ENCODE measurements at places on chromosomes 2 and 18.

DNA sequence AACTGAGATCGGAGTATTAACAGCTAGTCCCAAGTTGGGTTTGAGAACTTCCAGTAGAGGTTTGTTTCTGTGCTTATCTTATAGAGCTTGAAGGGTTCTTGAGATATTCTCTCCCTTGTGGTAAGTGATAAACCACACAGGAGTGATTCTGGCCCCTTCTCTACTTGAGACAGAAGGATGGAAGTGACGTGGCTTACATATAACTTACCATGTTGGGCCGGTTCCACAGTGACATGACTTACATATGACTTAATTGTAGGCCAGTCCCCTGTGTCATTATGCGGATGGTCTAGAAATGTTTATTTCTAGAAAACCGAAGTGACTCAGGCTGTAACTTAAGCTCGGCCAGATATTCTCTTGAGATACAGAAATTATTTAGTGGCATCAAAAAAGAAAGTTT, 62.7 kb downstream of the TRAPPC12 start:
- no peak for DNase-seq

DNA sequence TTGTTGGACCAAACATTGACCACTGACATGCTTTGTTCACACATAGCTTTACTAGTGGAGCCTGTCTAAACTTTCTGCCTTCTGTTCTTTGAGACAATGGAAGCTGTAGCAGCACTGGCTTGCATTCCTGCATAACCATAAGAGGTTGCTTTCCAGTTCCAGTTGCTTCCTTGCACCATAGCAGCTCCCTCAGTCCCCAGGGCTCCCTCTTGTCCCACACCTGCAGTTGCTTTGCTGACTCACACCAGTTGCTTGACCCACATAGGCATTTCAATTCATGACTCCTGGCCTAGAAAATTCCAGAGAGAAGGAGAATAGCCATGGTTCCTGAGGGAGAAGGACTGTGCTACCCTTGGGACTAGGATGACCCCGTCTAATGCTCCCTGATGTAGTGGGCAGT, 20.9 kb downstream of the SGPP2 start:
- no peak for DNase-seq

GRCh38 chr2:205769495-205769850, 87.2 kb downstream of the NRP2 start:
- no peak for DNase-seq

- DNase-seq: no peak
Measured at GRCh38 chr18:22230471-22230945, 61.1 kb downstream of the GATA6 start.

DNA sequence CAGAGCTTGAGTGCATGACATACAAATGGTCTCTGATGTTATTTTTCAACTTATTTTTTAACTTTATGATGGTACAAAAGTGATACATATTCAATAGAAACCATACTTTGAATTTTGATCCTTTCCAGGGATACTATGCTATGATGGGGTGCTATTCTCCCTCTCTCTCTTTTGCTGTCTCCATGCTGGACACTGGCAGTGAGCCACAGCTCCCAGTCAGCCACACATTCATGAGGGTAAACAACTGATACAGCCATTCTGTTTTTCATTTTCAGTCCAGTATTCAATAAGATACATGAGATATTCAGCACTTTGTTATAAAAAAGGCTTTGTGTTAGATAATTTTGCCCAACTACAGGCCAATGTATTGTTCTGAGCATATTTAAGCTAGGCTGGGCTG, 859.3 kb upstream of the KLHL29 start:
- DNase-seq: no peak

DNA sequence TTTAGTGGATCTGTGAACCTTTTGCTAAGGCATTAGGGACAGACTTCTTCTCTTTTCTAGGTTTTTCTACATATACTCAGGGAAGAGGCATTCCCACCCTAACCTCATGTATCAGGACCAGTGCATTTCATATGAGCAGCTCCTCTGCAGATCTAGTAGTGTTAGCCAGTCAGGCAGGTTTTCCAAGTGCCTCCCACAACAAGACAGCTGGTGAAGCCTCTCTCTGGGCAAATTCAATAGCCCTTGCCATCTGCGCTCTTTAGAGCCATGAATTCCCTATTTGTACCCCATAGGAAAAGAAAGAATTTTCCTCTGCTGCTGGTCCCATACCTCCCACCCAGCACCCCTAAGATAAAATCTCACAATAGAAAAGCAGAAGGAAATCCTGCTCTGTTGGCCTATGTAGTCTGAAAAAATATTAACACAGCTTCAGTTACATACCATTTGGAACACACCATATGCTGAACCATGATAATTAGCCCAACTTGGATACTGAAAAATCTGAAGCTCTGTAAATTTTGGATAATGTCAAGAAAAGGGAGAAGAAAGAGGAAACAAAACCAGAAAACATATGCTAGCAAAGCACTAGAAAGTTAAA, 1354.6 kb upstream of the NRXN1 start:
- no peak for DNase-seq

DNA sequence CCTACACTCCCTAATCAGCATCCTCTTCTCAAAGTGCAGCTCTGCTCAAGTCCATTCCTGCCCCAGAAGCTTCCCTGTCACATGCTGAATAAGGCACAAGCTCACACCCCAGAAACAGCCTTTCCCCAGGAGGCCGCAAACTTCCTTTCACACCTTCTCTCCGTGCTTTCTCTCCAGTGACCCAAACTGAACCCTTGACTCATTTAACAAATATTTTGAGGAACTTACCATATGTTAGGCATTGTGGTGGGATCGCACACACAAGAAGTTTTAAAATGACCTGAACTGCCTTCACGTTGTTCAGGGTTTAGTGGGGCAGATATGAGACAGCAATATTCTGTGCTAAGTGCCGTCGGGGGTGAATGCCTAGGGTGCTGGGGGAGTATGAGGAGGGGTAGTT, 161.3 kb downstream of the INSIG2 start:
- no peak for DNase-seq

- peak; percentile 34 for DNase-seq
Measured at GRCh38 chr2:28480403-28481049, 15.3 kb upstream of the PLB1 start.

DNA sequence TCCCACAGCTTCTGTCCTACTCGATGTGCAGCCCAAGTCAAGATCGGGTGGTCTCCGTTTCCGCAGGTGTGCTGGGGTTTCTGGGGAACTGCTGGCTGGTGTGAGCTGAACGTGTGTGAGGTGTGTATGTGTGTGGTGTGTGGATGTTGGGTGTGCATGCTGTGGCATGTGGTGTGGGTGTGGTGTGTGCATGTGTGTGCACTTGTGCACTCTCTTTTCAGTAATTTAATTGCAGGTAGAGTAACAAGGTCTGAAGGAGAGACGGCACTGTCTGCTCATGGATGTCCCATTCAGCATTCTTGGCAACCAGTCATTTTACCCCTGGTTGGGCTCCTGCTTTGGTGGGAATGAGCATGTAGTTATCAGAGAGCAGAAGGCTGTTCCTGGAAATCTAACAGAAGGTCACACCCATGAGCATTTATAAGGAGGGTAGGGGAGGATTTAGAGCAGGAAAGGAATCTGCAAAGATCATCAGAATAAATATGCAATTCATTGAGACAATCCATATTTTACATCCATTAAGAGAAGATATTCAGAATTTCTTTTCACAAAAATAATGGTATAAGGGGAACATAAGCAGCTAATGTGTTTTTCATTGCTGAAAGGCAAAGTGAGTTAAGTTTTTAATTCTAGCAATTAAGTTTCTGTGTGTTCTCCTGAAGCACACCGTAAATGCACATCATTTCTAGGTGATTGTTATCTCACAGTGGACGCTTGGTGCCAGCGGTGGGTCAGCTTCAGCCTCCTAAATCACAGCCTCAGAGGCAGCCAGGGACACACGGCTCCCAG, 60.7 kb downstream of the ADI1 start:
- no peak for DNase-seq

DNA sequence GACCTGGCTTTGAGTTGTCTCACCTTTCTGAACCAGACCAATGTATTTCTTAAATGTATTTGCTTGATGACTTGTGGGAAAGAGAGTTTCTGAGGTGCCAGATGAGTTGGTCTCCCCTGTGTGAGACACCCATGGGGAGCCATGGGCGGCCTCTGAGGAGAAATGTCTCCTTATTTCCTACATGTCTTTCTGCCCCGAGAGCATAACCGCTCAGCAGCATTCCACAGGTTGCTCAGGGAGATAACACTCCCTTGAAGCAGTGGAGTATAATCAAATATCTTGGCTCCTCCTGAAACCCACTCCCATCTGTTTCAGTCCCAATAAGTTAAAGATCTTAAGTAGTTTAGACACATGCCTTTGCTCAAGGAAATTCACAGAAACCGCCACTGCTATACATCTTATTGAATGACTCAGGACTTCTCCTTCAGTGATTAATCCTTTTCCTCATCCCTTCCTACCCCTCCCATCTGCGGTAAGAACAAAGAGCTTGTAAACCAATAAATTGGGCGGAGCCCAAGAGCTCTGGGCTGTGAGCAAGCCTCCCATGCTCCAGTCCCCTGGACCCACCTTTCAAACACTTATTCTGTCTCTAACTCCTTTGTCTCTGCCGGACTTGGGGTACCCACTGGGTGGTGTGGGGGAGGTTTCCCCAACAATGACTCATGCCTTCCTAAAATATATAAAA, 285.5 kb upstream of the LRRTM4 start:
- DNase-seq: no peak

DNA sequence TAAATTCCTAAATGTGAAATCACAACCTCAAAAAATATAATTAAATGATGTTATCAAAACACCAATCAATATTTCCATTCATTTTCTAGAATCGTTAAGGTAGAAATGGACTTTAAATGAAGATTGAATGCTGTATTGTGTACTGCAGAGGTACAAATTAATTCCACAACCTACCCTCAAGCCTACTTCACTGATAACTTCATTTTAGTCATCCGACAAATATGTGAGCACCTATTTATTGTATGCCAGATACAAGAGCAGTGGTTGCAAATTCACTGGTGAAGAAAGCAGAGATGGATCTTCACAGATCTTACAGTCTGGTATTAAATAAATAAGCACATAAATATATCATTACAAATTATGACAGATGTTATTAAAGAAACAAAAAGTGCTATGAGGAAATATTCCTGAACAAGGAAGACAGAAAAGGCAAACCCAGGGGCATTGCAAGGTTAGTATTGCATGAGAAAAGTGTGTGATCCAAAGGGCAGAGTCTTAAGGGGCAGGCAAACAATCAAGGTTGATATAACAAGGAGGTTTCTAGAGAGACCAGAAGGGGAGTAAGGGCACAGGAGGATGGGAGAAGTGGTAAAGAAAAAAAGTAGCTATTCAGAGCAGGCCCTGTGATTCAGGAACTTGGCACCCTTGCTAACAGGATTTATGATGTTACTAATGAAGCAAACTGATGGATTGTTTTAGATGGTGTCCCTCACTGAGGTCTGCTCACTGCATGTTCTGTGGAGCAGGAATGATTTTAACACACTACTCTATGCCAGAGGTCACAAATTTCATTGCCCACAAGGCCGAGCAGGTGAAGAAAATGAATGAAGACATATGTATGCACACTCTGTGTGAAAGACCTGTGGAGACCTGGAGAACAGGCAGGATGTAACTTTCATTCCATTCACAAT, 128.0 kb upstream of the CCDC150 start:
- DNase-seq: no peak

DNA sequence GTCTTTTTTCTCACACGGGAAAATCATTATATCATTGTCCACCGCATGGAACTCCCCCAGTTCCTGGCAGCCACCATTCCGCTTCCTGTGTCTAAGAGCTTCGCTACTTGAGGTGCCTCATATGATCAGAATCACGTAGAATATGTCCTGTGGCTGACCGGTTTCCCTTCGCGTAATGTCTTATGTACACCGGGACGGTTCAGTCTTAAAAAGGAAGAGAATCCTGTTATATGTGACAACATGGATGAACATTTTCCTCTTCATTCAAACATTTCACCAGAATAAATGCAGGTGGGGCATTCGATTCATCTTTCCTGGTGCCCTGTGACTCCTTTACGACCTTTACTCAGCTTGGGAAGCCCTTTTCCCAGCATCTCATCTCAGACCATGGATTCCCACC, 131.7 kb upstream of the TWIST2 start:
- DNase-seq: no peak

GRCh38 chr2:30678410-30679137, 128.7 kb downstream of the CAPN13 start:
- DNase-seq: no peak

DNA sequence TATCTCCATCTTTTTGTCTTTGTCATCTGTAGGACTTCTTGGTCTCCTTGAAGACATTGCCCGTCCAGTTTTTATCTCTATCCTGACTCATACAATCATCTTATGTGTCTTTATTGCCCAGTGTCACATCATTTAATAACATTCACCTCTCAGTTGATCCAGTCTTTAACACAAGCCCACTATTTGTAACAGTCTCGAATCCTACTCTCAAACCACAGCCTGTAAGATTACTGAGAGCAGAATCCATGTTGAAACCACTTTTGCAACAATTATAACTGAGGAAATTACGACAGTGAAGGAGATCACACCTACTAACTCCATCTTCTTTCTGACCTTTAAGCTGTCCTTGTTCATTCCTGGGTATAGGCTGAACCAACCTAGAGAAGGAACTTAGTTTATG, 1206.0 kb upstream of the ZEB2 start:
- DNase-seq: no peak

DNA sequence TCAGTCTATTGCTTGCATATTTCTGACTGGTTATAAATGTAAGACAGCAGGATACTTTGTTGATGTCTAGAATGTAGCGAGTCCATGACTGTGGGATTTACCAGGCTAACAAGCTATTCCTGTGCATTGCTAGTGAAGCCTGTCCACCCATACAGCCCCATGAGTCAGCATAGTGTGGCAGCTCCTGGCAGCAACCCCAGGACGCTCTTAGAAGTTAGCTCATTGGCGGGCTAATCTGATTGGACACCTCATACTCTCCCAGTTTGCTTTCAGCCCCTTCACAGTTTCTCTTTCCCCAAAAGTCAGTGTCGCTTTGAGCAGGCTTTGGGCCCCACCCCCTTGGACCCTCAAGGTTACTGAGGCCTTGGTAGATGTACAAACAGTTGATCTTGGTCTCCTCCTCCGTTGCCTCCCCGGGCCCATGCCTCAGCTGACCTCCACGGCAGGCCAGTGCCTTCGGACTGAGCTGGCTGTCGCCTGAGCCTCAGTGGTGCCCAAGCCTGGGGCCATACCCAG, 48.0 kb downstream of the COA5 start:
- no peak for DNase-seq
